Small intestine (tissue), 16 donors: ENCODE measurements at places on chromosomes 5 and 9.

DNA sequence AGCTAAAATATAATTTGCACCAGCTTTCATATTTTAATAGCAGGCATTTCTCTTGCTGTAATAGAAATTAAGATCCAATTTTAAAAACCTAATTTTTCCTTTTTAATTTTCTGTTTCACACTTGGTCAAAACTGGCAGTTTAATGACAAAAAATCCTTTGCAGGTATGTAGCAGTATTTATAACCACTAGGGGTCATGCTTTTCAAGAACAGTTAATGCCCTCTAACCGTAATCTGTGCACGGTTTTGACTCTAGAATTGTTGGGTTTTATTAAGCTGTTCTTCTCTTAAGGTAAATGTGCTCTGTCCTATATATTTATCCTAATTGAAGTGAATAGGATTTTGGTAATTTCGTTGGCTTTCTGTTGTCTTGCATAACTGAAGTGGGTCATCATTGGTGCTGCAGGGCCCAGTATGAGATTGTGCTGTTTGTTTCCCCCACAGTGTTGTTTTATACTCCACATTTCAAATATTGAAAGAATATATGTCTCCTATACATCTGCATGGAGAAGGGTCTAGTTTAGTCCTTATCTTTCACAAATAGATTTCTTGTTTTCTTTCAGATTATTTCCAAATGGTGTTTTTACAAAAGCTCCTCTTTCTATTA lies 107.4 kb downstream of the SCAMP1 start:
- DNase-seq, result peak; percentile 44

- peak; percentile 73 for DNase-seq
Observed at GRCh38 chr5:34914671-34915138, 599 bp downstream of the RAD1 start.

- DNase-seq, result peak; percentile 42
Observed at GRCh38 chr5:97142521-97143254, at the start of gene LIX1. Gene LIX1 (minus strand): TSS chr5:97142611. CDS start chr5:97142576, 35 bp downstream.

- DNase-seq, result no peak
Observed at GRCh38 chr9:131835151-131835910, 95.5 kb upstream of the RAPGEF1 start.

DNA sequence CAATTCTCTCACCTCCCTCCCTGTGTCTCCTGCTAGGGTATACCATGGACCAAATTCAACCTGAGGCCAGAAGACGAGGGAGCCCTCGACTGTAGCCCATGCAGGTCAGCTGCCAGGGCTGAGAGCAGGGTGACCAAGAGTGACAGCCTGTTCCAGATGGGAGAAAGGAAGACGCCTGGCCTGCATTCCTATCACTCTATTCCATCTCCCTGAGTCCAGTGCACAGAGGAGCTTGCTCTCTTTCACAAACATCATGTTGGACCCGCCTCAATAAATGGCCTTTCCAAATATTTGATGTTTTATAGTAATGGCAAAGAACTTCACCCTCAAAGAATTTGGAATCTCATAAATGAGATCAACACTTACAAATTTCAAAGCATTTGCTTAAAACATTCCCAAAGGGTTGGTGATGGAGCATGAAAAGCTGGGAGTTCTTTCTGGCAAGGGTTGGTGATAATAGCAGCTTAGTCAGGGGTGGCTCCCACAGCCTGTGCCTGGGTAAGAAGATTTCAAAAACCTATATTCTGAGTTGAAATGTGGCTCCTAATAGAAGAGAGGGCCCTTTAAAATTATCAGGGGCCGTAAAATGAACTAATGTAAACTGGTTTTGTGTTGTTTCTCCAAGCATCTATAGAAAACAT lies 393.1 kb downstream of the EFNA5 start:
- DNase-seq, result no peak

GRCh38 chr5:143714629-143715028 lies 97.3 kb upstream of the HMHB1 start:
- no peak for DNase-seq

DNA sequence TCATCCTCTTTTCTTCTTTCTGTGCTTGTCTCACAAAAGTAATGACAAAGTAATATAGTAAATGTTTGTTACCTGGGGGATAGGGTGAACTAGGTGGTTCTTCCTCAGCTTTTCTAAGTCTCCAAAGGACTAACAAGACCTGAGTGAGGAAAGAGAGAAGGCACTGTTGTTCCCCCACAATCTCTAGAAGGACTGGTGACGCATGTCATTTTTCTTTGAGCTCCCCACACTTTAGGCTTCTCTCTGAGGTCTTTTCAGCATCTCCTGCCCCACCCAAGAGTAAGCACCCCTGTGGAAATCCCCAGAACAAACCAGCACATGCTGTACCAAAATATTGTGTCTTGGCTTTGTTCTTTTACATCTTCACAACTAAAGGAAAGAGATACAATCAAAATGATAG lies 2.4 kb upstream of the IL7R start:
- DNase-seq, result peak; percentile 73

GRCh38 chr9:76433406-76433805 lies 25.6 kb upstream of the GCNT1 start:
- no peak for DNase-seq

- no peak for DNase-seq
Observed at GRCh38 chr9:105051897-105052296, 123.9 kb upstream of the ABCA1 start.

- DNase-seq, result no peak
Observed at GRCh38 chr5:87539839-87540238, 127.1 kb upstream of the CCNH start.

GRCh38 chr5:14676320-14676719 lies 11.8 kb downstream of the OTULIN start:
- no peak for DNase-seq

DNA sequence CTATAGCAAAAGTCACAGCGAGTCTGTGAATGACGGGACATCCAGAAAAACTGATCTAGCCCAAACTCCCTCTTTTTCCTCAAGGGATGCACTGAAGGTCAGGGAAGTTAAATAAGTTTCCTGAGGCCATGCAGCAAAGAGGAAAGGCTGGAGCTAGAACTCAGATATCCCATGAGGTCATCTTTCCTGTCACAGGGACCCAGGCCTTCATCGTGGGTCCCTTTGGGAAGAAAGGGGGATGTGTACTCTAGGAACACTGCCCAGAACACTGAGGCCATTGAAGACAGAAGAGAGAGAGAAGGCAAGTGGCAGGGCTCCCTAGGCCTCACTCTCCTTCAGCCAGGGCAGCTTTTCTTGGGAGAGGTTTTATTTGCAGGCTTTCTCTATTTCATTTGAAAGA lies 182.0 kb downstream of the EBF1 start:
- DNase-seq, result no peak

- peak; percentile 32 for DNase-seq
Observed at GRCh38 chr9:15642369-15642962, 89.6 kb downstream of the CCDC171 start.

DNA sequence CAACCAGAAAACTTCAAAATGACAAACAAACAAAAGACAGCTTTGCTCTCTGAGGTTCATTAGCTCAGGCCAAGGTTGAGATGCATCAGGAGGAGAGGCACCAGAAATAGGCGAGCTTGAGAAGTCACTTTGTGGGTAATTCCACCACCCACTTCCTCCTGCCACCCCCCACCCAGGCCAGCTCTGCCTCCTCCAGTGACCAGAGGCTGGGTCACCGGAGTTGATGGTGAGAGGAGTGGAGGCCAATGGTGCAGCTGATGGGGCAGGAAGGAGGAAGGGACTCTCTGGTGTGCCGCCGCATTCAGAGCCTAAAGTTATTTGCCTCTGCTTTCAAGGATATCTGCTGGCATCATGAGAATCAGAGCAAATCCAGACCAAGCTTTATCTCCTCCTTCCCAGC lies 73.8 kb upstream of the ASTN2 start:
- no peak for DNase-seq

- DNase-seq, result no peak
Observed at GRCh38 chr5:73322437-73323076, 126.0 kb downstream of the FOXD1 start.

DNA sequence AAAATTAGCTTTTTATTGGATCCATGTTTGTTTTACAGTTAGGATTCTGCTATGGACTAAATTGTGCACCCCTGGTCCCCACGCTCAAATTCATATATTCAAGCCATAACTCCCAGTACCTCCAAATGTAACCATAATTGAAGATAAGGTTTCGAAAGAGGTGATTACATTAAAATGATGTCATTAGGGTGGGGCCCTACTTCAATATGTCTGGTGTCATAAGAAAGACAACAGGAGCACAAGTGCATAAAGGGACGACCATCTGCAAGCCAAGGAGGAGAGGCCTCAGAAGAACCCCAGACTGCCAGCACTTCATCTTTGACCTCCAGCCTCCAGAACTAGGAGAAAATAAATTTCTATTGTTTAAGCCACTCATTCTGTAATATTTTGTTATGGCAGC lies 7.4 kb upstream of the HNRNPA0 start:
- DNase-seq, result no peak

DNA sequence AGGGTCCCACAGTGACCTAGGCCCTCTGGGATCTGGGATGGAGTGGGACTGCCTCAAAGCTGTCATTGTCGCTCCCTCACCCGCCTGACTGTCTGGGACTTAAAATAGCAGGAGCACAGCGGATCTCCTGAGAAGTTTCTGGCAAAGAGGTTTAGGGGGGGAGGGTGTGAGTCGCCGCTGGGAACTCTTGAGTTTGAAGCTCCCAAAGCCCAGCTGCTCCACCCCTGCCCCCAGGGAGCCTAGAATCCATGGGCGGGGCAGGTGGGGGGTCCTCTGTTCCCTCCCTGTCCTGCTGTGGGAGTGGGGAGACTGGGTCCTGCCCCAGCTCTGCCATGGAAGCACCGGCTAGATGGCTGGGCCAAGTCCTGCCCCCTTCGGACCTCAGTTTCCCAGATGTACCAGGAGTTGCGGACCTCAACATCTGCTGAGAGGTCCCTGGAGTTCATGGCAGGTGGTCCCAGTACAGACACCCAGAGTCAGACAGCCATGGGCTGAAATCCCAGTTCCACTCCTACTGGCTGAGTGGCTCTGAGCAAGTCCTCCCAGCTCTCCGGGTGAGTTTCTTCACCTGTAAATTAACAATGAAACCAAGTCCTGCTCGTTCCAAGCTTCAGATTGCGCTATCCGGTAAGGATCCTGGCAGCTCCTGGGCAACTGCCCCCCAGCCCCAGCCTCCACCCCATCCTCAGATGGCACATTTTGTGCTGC lies 985 bp upstream of the WDR38 start:
- no peak for DNase-seq

GRCh38 chr5:154276973-154277331 lies 86.4 kb downstream of the GALNT10 start:
- no peak for DNase-seq

DNA sequence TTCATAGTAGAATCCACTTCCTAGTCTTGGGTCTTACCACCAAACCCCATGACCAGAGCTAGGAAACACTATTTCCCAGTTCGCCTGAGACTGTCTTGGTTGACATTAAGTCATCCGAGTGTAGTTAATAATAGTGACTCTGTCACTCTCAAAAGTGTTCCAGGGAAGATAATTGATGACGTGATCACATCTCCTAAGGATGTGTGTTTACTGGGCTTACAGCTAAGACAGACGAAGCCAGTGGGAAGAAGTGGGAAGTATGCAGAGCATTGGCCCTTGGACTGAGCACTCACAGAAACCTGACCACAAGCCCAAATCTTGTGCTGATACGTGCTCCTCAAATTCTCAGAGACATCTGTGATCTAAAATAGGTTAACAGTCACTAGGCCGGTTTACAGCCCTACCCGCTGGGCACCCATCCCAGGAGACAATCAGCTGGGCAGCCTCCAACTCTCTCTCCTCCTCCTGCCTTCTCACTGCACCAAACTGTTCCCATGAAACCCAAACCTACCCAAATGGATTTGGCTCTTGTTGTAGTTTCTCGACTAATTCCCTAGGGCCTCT lies 316.6 kb downstream of the TLE1 start:
- DNase-seq, result no peak

GRCh38 chr5:153352685-153353219 lies 137.7 kb upstream of the GRIA1 start:
- no peak for DNase-seq

DNA sequence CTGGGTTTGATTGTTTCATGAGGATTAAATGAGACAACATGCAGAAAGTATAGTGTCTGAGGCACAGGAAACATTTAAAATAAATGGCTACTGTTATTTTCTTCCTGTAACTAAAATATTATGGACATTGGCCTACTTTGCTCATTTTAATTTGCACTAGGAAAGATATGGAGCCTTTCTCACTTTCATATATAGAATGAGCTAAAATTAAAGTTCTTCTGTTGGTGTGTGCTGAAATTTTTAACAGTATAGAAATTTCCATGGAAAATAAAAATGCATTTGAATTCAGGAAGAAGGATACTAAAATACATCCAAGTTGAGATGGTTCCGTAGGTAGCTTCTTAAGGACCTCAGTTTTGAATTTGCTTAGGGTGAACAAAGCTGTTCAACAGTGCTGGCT lies 131.9 kb downstream of the MAST4 start:
- no peak for DNase-seq

GRCh38 chr5:15363601-15364000 lies 136.4 kb upstream of the FBXL7 start:
- no peak for DNase-seq

- DNase-seq, result no peak
Observed at GRCh38 chr5:54379590-54379989, 69.2 kb upstream of the ARL15 start.

DNA sequence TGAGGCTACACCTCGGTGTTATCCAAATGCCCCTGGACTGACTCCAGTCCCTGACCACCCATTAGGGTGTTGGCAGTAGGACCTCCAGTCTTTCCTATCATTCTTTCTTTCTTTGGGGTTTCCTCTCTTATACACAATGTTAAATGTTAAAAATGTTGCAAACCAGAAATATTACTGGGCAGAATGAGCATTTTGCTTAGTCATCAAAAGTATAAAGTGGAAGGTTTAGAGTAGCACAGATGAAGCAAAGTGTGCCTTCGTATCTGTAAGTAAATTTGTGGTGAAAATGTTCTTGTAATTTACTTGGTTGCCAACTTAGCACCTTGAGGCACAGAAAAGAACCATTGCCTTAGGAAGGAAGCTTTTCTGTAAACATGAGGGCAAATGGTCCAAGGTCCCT lies 21.7 kb upstream of the UNC13B start:
- DNase-seq, result no peak

DNA sequence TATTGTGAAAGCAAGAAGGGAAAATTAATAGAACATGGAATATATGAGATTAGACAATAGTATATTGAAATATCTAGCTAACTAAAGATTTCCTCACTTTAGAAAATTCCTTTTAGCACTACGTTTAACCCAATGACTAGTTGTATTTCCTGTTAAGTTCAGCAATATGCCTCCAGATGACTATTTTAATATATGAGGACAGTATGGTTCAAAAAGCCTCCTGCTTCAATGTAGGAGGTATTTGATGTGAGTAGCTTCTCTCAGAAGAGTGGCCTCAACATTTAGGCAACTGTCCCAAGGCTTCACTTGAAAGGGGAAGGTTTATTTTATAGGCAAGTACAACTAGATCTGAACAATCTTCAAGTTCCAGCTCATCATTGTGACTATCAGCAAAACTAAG lies 2.0 kb upstream of the MEF2C start:
- DNase-seq, result no peak
